ENCODE measurements at places on chromosomes 3 and 15. TPM values are rescaled to one million over a fixed set of nuclear protein-coding genes. Genes with fewer than 3 reads are reported as not detected.

Gene EIF4G1
- total RNA-seq: 750 TPM

DNA sequence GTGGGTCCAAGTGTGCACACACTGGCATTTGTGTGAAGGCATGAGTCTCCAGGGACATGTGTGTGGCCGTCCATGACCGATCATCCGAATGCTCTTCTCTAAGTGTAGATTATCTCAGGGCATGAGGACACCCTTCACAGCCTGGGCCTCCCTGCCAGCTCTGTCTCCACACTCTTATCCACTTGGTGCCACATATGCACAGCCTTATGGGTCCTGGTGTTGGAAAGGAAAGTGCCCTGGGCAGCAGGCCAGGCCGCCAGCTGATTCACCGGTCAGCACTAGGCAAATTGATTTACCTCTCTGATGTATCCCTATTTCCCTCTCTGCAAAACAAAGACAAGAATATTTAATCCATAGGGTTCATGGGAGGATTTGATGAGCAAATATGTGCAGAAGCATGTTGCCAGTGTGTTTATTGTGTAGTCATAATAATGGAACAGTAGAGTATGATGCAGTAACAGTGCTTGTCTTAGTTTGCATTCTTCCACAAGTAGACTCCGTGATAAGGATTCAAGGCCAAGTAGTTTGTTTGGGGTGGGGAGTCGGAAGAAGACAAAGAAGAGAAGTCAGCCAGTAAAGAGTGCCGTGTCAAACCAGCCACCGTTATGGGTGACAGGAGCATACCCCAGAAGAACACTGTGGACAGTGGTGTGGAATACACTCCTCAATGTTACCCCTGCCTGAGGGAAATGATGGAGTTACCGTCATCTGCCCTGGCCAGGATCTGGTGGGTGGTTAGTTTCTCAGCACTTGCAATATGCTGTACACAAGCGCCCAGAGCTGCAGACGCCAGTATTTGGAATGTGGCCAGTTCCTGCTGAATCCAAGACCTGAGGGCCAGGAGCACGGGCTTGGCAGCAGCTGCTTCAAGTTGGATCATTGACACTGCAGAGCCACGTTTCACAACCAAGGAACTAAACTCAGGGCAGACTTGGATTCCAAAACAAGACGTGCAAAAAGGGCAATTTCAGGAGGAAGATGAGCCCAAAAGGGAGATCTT lies 85.1 kb downstream of the MTHFS start:
- DNase-seq: no peak

DNA sequence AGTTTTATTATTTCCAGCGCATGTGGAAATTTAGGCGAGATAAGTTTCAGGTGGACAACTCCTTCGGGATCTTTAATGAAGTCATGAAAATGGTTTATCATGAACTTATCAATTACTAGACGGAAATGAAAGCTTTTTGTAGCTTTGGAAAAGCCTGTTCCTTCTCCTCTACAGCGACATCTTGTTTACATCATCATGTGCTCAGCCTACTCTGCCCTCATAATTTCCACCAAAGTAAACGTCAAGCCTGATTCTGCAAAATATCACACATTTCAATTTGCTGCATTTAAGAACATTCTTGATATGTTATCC lies 64.3 kb upstream of the CGNL1 start:
- no peak for DNase-seq

DNA sequence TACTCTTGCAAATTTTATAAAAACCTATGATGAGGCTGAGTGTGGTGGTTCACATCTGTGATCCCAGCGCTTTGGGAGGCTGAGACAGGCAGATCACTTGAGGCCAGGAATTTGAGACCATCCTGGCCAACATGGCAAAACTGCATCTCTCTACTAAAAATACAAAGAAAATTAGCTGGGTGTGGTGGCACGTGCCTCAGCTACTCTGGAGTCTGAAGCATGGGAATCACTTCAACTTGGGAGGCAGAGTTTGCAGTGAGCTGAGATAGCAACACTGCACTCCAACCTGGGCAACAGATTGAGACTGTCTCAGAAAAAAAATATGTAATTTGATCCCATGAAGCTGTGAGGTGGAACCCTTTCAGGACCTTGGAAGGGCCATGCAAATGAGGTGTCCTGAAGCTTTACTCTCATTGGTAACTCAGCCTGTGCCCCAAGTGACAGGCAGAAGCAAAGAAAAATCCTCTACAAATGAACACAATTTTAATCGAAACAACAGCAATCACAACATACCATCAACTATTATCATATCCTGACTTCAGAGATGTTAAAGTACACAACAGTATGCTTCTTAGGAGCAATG lies 84.6 kb upstream of the CDV3 start:
- peak; percentile 68 for DNase-seq

- DNase-seq: no peak
These were observed 52.8 kb downstream of the RHCG start for GRCh38 chr15:89443581-89443980.

- DNase-seq: no peak
These were observed 101.0 kb downstream of the ANP32A start for GRCh38 chr15:68719672-68720071.

Measured in HT1080 (cell line).